Motor neuron (in vitro differentiated cells): ENCODE measurements at places on chromosomes 16 and 17.

GRCh38 chr17:35731917-35732805 lies 722 bp downstream of the RASL10B start:
- peak; percentile 62 for ATAC-seq

GRCh38 chr17:78583091-78583490 lies 5.9 kb upstream of the DNAH17 start:
- peak; percentile 35 for ATAC-seq

- peak; percentile 53 for ATAC-seq
Observed at GRCh38 chr17:79937391-79938335, 98.0 kb downstream of the TBC1D16 start.

- ATAC-seq = no peak
Observed at GRCh38 chr16:28237754-28238357, 26.1 kb upstream of the XPO6 start.

- ATAC-seq = no peak
Observed at GRCh38 chr17:44267818-44268490, at the start of gene SLC4A1. Gene SLC4A1 (minus strand): TSS chr17:44268135. CDS start chr17:44262866, 5,269 bp downstream.

GRCh38 chr16:89981414-89981813 lies 32.9 kb downstream of the DEF8 start:
- no peak for ATAC-seq

- ATAC-seq = peak; percentile 43
Observed at GRCh38 chr17:81741594-81742452, 29.7 kb downstream of the SLC25A10 start.

GRCh38 chr17:35214192-35214591 lies 20.0 kb upstream of the SLC35G3 start:
- no peak for ATAC-seq

GRCh38 chr16:84284154-84284722 lies 10.4 kb upstream of the WFDC1 start:
- peak; percentile 66 for ATAC-seq

DNA sequence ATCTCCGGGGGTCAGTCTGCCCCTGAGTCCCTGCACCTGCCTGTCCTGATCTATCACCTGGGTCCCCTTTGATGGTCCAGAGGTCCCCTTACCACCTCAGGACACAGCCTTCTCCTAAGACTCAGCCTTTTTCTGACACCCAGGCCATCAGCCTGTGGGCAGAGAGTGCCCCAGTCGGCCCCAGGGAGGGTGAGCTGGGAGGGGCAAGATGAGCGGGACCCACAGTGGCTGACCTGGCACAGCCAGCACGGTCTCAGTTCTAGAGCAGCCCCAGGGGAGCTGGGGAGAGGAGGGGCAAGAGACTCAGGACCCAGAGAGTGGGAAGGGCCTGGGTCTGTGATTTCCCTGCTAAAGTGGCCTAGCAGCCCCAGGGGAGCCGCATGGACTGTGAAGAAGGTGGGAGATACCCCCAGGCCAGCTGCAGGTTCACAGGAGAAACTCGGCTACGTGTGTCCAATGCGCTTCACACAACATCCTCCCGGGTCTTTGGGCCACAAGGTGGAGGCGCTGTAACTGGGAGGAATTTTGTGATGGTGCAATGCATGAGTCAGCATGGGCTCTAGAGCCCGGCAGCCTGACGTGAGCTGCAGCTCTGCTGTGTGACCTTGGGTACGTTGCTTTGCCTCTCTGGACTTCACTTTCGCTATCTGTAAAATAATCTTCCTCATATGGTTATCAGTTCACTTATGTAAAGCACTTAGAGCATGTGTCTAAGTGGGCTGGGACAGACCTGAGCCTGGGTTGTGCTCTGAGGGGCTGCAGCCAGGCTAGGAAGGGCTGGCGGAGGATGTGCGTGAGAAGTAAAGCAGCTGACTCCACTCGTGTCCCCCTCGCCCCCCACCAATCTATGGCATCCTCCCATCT lies 67.2 kb upstream of the LHX1 start:
- peak; percentile 64 for ATAC-seq

GRCh38 chr16:15950161-15950854 lies 892 bp downstream of the ABCC1 start:
- peak; percentile 11 for ATAC-seq

- peak; percentile 23 for ATAC-seq
Observed at GRCh38 chr16:30997725-30998711, 12.4 kb downstream of the STX1B start.

DNA sequence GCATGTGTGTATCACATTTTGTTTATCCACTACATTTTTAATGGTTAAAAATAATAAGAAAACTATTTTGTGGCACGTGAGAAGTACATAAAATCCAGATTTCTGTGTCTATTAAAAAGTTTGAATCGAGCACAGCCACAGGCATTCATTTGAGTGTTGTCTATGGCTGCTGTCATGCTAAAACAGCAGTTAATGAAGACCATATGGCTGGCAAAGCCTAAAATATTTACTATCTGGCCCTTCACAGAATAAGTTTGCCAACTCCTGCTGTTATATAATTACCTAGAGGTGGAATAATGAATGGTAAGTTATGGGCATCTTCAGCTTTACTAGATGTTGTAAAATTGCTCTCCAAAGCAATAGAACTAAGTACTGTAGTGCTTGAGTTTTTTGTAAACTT lies 30.5 kb downstream of the TMEM98 start:
- no peak for ATAC-seq

GRCh38 chr17:16427020-16427419 lies 11.6 kb downstream of the TRPV2 start:
- no peak for ATAC-seq

DNA sequence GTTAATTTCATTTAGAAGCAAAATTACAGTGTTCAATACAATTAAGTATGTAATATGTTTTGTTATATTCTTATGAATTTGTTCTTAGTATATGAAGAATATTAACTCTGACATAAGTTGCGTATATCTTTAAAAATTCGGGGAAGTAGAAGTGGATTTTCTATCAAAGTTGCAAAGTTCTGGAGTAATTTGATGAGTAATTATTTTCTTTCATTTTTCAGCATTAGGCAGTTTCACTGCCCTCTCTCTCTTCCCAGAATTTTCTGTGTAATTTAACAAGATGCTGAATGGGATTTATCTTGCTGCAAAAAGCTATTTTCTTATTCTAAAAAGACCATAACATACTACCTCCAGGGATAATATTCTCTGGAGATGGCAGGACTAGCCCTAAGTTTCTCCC lies 8.9 kb upstream of the CCL18 start:
- no peak for ATAC-seq

GRCh38 chr17:3600529-3601205 lies 8.5 kb downstream of the TRPV1 start:
- no peak for ATAC-seq

DNA sequence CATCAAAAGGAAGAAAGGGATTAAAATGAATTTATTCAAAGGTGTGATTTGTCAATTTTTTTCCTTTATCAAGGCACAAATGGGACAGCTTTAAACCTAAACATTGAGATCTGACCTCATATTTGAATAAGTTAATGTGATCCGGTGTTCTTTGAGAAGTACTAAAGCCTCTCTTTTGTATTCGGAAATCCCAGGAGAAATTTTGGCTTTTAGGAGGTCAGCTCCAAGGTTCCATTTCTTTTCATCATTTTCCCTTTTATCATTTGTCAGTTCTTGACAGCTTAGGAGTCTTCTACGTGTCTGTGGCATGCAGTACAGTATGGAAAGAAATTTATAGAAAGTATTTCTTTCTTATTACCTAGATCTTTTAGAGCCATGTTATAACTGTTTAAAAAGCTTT lies 873.4 kb upstream of the CDH8 start:
- ATAC-seq = no peak

DNA sequence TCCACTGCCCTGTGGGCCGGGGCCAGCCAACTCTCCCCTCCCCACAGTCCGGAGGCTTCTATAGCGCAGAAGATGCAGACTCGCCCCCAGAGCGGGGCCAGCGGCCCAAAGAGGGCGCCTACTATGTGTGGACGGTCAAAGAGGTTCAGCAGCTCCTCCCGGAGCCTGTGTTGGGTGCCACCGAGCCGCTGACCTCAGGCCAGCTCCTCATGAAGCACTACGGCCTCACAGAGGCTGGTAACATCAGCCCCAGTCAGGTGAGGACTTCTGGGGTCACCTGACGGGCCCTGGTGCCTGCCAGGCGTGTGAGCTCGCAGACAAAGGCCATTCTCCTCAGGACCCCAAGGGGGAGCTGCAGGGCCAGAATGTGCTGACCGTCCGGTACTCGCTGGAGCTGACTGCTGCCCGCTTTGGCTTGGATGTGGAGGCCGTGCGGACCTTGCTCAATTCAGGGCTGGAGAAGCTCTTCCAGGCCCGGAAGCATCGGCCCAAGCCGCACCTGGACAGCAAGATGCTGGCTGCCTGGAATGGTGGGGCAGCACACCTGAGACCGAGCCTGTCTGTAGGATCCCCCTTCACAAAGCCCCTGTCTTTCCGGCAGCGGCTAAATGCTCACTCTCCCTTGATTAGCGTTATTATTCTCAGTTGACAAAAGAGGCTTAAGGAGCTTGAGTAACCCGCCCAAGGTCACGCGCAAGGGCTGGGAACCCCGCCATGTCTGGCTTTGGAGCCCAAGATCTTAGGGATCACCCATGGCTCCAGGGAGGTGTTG lies 3.9 kb downstream of the SPATA20 start:
- peak; percentile 83 for ATAC-seq

DNA sequence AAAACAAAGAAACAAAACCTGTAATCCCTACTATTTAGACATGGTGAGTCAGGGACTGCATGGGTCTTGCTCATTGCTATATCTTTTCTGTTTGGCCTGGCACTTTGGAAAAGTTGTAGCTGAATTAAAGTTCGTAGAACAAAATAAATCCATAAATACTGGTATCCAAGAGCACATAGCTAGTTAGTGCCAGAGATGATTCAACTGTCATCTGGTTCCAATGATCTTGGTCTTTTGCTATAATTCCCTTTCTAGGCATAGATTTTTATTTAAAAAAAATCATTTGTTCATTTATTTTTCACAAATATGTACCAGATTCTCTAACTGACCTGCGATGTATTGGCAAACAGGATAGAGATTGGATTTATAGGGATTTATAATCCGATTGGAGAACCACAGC lies 1436.1 kb upstream of the GOT2 start:
- no peak for ATAC-seq

DNA sequence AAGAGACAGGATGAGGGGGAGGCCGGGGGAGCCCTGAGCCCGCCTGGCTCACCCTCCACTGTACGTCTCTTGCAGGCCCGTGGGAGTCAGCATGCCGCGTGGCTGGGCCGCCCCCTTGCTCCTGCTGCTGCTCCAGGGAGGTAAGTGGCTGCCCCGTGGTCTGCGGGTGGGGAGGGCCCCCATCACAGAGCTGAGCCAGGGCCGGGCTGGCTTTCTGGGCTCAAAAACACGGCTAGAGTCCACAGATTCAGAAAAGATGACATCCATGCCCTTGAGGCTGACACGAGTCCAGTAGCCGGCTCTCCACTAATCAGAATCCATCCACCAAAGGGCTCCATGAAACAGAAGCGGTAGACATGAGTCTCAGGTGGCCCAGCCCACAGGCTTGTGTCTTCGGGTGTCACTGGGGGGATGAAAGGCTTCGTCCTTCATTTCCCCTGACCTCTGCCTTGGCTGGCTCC lies 28.0 kb downstream of the IL21R start:
- ATAC-seq = no peak

- ATAC-seq = no peak
Observed at GRCh38 chr16:10862438-10862837, 14.6 kb upstream of the CIITA start.

GRCh38 chr17:43966276-43966675 lies 12.5 kb upstream of the PYY start:
- ATAC-seq = no peak

DNA sequence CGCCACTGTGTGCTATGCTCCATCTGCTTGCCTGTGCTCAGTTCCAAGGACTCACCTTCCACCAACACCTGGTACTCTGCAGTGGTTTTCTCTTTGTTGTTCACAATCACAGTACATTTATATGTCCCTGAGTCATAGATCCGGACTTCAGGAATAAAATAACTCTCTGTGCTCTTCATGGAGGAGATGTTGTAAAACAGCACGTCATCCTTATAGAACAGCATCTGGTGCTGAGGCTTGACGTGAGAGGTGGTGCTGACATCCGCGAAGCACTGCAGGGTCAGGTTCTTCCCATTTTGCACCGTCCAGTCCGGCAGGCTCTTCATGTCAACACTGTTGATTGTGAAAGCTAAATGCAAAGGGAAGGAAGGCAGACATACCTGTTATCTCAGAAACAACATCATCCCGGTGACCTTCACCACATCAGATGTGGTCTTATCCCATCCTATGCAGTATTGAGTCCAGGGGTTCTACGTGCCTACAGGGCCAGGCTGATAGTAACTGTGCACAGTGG lies 12.8 kb downstream of the PECAM1 start:
- ATAC-seq = no peak

- ATAC-seq = no peak
Observed at GRCh38 chr16:27665881-27666280, 115.9 kb downstream of the KATNIP start.

DNA sequence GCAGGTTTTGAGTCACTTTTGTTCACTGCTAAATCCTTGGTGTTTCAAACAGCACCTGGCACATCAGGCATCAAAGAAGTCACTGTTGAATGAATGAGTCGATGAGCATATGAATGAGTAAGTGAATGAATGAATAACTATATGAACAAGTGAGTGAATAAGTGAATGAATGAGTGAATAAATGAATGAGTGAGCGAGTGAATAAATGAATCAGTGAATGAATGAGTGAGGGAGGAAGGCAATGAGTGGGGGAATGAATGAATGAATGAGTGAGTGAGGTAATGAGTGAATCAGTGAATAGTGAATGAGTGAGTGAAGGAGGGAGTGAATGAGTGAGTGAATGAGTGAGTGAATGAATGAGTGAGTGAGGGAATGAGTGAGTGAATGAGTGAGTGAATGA lies 28.8 kb downstream of the TMEM114 start:
- ATAC-seq = no peak

DNA sequence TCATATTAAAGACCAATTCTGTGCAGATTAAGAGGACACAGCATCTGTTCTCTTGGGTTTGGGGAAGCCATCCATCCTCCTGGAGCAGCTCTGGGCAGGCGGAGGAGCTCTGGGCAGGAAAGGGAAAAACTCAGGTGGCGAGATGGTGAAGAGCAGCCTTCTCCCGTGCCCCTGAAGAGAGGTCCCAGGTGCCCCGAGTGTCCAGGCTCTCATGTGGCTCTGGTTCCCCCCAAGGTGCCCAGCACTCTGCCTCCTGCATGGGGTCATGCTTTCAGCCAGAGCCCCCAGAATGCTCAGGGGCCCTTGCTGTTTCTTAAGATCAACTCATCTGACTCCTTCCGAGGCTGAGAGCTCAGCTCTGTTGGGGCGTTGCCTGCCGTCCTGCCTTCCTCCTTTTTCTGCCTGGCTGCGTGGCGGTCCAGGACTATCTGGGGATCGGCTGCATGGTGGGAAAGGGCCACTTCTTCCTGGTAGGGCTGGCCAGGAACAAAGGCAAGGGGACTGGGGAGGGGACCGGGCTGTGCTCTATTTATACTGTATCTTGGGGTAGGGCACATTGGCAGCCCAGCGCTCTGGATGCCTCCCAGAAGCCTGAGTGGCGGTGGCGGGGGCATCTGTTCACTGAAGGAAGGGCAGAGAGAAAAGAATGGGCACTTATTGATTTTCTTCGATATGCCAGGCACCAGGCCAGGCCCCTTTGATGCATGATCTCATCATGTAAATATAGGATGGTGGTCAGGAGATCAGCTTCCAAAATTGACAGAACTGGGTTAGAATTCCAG lies 103.2 kb upstream of the SDK2 start:
- ATAC-seq = no peak
